ENCODE measurements at places on chromosomes 4 and X.

- no peak for DNase-seq
Measured at GRCh38 chr4:100169491-100170485, 20.5 kb downstream of the DDIT4L start.

GRCh38 chrX:19121898-19122640 is at the start of gene ADGRG2:
TSS of gene ADGRG2 (minus strand) at chrX:19122468. CDS start at chrX:19068834, 53,634 bp downstream.
- DNase-seq = no peak

- DNase-seq = no peak
Measured at GRCh38 chrX:45912316-45912715, 632.9 kb downstream of the ZNF674 start.

DNA sequence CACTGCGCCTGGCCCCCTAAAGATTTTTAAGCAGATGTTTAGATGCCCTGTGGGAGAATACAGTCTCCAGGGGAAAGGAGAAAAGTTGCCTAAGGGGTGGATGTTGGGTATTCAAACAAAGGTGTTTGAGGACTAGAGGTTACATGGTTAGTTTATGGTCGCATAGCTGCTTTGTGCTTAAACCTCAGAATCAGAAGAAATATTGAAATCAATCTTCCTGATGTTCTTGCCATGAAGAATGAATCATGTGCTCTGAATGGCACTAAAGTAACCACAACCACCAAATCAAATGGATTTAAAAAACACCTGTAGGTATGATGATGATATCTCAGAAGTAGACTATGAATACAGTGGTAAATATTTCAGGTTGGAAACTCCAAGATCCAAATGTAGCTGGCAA is 42.7 kb upstream of the TEX13A start:
- no peak for DNase-seq

DNA sequence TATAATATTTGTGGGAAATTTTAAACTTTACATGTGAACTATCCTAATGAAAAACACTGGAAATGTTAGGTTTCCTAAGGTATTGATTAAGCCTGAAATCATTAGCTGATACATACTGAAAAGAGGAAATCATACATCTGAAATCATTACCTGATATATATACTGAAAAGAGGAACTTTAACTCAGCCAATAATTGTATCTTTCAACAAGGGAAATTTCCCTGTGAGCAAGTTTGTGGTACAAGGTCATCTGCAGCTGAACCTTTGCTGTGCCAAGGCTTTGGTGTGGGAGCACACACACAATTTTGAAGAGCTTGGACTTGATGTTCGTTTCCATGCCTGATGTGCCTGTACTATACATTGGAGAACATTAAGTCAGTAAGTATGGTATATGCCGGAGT is 131.9 kb upstream of the USP9X start:
- DNase-seq = peak; percentile 15

DNA sequence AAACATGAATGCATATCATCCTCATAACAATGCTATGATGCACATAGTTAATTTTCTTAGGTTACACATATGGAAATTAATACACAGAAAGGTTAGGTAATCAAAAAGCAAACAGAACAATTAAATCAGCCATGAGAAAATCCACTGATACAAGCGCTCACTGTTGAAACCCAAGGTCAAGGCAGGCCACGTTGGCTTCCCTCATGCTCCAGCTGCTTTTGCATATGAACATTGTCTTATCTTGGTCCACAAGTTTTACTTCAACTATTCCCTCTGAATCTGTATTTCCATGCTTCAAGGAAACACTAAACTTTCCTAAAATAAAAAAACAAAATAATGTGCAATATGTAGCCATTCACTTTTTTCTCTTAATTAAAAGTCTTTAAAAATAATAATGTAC is 34.5 kb upstream of the PLA2G12A start:
- DNase-seq = no peak

DNA sequence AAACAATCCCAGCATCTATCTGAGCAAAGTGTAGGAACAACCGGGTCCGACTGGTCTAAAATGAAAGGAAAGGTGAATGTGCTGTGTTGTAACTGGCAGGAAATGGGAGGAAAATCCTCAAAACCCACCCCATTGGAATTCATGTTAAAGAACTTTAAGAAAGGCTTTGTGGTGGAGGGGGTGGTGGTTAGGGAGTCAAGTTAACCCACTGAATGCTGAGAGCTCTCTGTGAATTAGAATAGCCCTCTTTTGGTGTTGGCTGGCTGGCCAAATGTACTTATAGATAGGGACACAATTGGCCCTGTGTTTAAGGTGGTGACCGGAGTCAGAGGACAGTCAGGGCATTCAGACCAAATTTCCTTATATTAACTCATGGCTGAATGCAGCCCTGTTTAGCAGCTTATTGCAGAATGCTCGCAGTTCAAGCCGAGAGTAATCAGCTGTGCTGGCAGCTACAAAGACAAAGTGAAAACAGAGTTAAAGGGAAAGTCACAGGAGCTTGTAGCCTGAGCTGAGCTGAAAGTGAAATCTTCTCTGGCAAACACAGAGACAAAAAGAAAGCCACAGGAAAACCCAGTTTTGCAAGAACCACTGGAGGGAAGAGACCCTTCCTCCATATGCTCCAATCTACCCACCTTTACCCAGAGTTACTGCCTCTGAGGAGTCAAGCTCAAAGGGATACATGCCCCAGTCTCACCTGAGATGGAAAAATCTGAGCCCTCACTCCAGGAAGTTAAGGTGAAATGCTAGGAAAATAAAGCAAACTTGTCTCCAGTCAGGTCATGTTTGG is 38.5 kb upstream of the UGT2B7 start:
- DNase-seq = no peak

DNA sequence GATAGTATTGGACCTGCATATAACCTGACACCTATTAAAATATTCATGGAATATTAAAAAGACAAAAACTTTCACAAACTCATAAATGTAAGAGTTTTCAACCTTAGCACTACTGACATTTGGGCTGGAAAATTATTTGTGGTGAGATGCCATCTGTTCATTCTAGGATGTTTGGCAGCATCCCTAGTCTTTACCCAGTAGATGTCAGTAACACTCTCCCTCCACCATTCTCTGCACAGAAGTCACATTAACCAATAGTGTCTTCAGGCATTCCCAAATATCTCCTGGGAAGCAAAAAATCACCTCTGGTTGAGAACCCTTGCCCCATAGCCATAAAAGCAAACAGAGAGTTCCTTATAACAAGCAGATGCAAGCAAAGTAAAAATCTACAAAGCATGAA is 41.4 kb upstream of the NDST4 start:
- no peak for DNase-seq

- DNase-seq = no peak
Measured at GRCh38 chr4:126777649-126778048, 855.1 kb upstream of the INTU start.

- DNase-seq = no peak
Measured at GRCh38 chr4:95409127-95409526, 139.6 kb downstream of the UNC5C start.

Data from MV-4-11 (cell line).